Stimulated activated CD8-positive, alpha-beta memory T cell treated with anti-CD3 and anti-CD28 coated beads, Interleukin-7, amount 100 ng/mL, for 1 hour (primary cell): ENCODE measurements at places on chromosomes 11 and 22.

- DNase-seq: no peak
Observed at GRCh38 chr11:70540196-70540595, 141.9 kb downstream of the CTTN start.

DNA sequence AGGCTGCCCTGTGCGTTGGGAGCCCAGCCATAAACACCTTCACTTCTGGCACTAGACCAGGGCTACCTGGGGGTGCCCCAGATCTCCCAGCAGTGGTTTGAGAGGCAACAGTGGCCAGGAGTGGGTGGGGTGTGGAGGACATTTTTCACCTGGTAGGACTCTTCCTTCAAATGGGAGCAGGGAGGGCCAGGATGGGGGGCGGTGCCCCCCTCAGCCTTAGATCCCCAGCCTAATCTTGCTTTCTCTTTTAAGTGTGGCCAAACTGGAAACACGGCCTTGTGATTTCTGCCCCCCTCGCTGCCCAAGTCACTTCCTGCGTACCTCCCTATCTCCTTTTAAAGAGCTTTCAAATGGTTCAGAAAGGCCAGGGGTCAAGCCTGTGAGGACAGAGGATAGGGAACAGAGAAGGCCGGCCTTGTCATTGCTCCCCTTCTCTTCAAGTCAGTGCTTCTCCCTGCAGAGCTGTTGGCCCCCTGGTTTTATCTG, 800 bp downstream of the KCNJ5 start:
- DNase-seq: no peak

DNA sequence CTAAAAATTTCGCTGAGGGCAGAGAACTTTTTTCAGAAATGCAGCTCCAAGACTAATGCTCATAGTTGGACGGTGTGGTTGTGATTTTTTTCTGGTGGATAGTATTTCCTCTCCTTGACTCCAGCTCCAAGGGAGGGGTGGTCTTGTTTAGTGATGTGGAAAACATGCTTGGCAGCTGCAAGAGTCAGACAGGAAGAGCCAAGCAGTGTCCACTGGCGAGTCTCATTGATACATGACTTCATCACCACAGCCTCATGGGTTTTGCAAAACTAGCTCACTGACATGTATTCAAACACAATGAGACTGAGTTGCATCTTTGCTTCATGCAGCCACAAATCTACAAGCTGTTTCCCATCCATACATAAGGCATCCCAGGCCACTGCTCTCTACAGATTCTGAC, 7.3 kb upstream of the KCNJ1 start:
- DNase-seq: no peak

DNA sequence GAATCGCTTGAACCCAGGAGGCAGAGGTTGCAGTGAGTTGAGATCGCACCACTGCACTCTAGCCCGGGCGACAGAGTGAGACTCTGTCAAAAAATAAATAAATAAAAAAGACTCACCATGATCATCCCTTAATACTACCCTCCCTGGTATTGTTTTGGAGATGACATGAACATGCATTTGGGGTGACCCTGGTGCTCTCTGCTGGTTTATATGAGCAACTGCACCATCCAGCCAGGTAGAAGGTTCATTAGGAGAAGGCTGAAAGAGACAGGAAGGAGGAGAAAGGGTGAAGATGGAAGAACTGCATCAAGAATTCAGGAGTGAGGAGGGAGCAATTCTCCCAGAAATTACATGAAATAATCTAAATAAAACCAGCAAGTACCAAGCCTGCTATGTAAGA, 37.8 kb downstream of the SLC5A1 start:
- no peak for DNase-seq

GRCh38 chr11:117814204-117814765, 10.3 kb downstream of the FXYD2 start:
- no peak for DNase-seq

GRCh38 chr22:19965771-19966709, 24.4 kb upstream of the TXNRD2 start:
- no peak for DNase-seq

DNA sequence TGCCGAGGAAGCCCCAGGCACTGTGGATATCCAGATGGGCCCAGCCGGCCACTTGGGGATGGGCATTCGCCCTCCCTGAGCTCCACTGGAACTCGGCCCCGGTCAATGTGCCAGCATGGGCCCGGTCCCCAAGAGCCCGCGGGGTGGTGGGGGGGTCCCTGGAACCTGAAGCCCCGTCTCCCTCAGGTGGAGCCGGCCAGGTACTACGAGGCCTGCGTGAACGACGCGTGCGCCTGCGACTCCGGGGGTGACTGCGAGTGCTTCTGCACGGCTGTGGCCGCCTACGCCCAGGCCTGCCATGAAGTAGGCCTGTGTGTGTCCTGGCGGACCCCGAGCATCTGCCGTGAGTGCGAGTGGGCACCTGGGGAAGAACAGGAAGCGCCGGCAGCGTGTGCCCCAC, 21.2 kb downstream of the MUC5AC start:
- no peak for DNase-seq
